ENCODE measurements at places on chromosomes 1 and 21. TPM values are rescaled to one million over a fixed set of nuclear protein-coding genes. Genes with fewer than 3 reads are reported as not detected.
A peak's percentile ranks its signal among the peaks of the same experiment; 100 is the strongest.

Gene MCOLN3
- 6.4 TPM for total RNA-seq

Gene BEND5
- 4.8 TPM for total RNA-seq

Gene SELE
- total RNA-seq = not detected

GRCh38 chr1:236141447-236142252 is 689 bp upstream of the GPR137B start:
- peaks cover 61% of the 10 kb centered on the region for H3K27me3 ChIP-seq
- DNase-seq = peak; percentile 60
- peak overlapping the region; percentile 83 for H3K4me3 ChIP-seq
- no peak overlapping the region for H3K27ac ChIP-seq
- H3K36me3 ChIP-seq = no peaks in the 10 kb centered on the region
- H3K4me1 ChIP-seq = peaks cover 27% of the 10 kb centered on the region

- H3K27me3 ChIP-seq = peaks cover 19% of the 10 kb centered on the region
- H3K36me3 ChIP-seq = peaks cover 27% of the 10 kb centered on the region
- H3K4me3 ChIP-seq = peak overlapping the region; percentile 76
- DNase-seq = peak; percentile 92
- peaks cover 82% of the 10 kb centered on the region for H3K4me1 ChIP-seq
Observed at GRCh38 chr1:156673387-156674121, 3.7 kb downstream of the NES start.

DNA sequence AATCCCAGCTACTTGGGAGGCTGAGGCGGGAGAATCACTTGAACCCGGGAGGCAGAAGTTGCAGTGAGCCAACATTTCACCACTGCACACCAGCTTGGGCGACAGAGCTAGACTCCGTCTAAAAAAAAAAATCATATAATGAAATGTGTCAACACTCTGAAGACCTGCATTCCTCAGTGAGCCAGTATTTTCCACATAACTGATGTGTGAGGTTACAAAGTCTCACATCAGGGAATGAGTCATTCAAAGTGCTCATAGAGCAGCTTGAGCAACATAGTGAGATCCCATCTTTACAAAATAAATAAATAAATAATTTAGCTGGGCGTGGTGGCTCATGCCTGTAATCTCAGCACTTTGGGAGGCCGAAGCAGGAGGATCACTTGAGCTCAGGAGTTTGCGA is 65.5 kb downstream of the CASZ1 start:
- no peaks in the 10 kb centered on the region for H3K27me3 ChIP-seq
- H3K27ac ChIP-seq = no peak overlapping the region
- H3K4me1 ChIP-seq = peaks cover 25% of the 10 kb centered on the region

DNA sequence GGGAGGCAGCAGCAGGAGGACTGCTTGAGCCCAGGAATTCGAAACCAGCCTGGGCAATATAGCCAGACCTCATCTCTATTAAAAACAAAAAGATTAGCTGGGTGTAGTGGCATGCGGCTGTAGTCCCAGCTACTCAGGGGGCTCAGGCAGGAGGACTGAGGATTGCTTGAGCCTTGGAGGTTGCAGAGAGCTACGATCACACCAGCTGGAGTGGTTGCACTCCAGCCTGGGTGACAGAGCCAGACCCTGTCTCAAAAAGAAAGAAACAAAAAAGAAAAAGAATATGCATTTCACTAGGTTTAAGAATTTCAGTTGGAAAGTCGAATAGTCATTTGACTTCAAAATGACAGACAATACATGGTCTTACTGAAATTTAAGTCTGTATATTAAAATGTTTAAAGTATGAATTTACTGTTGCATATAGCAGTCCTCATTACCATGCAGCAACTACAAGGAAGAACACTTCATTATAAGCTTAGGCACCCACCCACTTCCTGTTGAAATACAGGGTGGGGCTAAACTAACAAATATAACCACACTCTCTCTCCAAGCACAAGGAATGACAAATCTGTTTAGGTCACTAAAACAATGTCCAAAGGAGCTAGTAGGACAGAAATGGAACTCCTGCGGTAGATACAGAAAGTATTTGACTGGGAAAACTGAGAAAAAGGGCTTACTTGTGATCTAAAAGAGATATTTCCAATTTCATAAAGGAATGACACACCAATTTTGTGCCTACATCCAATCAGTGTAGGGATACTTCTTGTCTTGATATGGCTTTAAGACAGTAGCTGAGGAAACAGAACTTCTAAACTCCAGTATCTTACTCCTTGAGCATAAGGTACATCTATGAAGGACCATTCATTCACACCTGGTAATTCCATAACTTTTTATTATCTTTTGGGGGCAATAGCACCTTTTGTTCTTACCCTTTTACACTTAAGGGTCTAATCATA is 44.1 kb downstream of the GPR3 start:
- no peaks in the 10 kb centered on the region for H3K27me3 ChIP-seq
- H3K4me3 ChIP-seq = no peak overlapping the region
- H3K36me3 ChIP-seq = peaks cover 2% of the 10 kb centered on the region
- H3K4me1 ChIP-seq = peaks cover 67% of the 10 kb centered on the region

- no peak overlapping the region for H3K27ac ChIP-seq
- DNase-seq = no peak
- no peaks in the 10 kb centered on the region for H3K27me3 ChIP-seq
- H3K4me1 ChIP-seq = peaks cover 19% of the 10 kb centered on the region
- no peak overlapping the region for H3K4me3 ChIP-seq
Observed at GRCh38 chr1:162302306-162303003, 74.2 kb downstream of the SPATA46 start.

Measured in WTC11 (cell line).